ENCODE measurements at places on chromosomes 2 and 18.

- DNase-seq: no peak
Observed at GRCh38 chr2:200761266-200761665, 50.4 kb upstream of the BZW1 start.

GRCh38 chr2:238875471-238876231, 27.8 kb downstream of the TWIST2 start:
- DNase-seq: no peak

DNA sequence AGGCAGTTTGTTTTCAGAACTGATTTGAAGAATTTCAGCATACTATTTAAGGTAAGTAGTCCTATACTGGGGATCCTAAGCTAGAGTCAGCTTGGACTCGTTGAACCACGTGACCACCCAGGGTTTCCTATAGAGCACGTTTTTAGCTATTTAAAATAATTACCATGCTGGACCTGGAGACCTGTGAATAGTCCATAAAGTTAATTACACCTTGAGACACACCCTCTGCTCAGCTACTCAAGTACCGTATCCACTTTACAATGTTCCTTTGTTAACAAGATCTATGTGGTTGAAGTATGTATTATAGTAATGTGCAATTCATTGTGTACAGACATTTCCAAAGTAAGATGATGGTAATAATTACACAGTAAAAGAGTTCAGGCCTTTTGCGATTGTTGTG, 67.6 kb downstream of the CRIM1 start:
- DNase-seq: no peak

GRCh38 chr2:140797718-140798117, 1333.1 kb downstream of the LRP1B start:
- DNase-seq: no peak

DNA sequence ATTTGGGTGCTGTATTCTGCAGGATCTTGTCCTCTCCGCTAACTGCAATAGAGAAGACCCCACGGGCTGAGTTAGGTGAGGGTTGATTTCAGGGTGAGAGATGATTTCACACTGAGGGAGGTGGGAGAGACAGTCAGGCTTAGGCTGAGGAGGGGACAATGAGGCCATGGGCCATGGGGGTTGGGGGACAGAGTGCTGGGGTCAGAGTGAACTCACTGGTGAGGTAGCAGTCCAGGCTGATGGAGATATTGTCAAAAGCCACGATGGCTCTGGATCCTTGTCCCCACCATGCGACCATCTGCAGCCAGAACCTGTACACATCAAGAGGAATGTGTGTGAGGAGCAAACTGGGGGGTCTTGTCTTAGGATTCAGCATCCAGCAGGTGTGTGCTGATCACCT, 160.0 kb downstream of the CLIP4 start:
- DNase-seq: no peak

All from activated naive CD4-positive, alpha-beta T cell treated with anti-CD3 and anti-CD28 coated beads, Interleukin-2, amount 50 U/mL, for 16 hours (primary cell).